ENCODE measurements at places on chromosomes 6 and 20.

DNA sequence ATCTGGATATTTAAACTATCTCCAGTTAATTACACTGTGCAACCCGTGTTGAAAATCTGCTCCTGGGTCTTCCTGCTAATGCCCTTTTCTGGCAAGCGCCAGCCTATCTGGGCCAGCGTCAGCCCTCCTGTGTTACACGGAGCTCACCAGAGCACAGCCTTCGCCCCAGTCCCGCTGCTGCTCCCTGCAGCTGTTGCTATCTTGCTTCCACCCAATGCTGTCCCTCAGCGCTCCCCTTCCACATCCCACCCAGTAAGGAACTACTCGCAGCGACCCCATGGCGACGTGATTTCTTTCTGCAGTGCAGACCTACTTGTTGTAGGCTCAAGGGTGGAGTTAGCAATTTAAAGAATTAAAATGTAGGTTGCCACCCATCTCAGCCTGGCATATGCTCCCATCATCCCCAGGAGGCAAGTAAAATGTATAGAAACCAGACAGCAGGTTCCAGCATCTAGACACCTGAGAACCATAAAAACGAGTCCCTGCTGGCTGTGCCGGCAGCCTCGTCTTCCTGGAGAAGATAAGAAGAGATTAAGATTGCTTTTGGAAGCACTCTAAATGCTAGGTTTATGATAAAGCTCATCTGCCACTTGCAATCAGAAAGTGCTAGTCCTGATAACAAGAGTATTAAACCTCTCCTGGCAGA lies 254.3 kb upstream of the FOXQ1 start:
- DNase-seq: no peak

- DNase-seq: no peak
Measured at GRCh38 chr6:28807682-28808280, 116.0 kb downstream of the TRIM27 start.

- no peak for DNase-seq
Measured at GRCh38 chr6:162825597-162825996, 97.8 kb downstream of the PACRG start.

- DNase-seq: no peak
Measured at GRCh38 chr6:97052896-97053295, 128.4 kb downstream of the KLHL32 start.

- no peak for DNase-seq
Measured at GRCh38 chr20:39691151-39691862, 729.2 kb downstream of the DHX35 start.

- DNase-seq: peak; percentile 81
Measured at GRCh38 chr6:92110403-92110802, 1309.0 kb downstream of the EPHA7 start.

- DNase-seq: no peak
Measured at GRCh38 chr6:45552536-45552935, 174.8 kb upstream of the SUPT3H start.

DNA sequence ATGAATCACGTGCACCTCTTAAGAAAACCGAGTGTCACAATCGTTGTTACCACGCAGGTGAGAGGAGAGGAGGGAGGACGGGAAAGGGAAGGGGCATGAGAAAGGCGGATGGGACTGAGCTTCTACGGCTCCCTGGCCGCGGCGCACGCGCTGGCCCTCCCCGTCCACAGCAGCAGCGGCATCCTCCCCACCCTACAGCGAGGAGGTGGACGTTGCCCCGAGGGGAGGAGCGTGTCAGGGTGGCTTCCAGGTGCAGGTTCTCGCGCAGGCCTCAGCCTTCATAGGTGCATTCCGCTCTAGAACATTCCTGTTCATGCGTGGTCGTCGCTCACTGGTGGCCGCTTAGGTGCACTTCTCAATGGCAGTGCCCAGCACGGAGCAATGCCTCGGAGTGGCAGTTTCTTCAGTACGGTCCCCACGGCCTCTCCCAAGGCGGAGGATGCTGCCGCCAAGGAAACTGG lies 29.7 kb upstream of the AFDN start:
- no peak for DNase-seq

- no peak for DNase-seq
Measured at GRCh38 chr6:141867767-141868166, 265.0 kb upstream of the GJE1 start.

GRCh38 chr6:36187446-36187845 lies 9.1 kb upstream of the BRPF3 start:
- no peak for DNase-seq

DNA sequence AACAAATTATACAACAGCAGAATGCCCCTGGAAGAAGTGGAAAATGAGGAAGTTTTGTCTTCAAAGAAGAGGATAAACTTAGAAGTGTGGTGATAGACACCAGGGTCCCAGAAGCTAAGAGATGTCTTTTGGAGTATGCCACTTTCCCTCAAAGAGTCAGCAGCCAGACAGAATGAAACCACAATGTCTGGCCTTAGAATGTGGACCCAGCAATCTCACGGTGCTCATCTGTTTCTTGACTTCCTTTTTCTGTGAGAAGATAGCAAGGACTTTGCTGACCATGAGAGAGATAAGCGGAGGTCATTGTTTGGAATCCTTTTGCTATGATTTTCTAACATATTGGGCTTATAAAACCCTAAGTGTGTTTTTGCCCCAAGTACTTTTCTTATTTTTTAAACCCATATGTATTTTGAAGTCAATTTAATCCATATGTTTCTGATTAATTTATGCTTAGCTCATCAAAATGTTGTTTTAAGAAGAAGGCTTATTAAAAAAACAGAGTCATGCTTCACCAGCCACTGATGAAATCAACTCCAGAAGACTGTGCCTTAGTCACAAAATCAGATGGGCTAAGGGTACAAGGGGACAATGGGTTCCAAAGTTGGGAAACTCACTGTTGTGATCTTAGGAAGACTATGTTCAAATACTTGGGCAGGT lies 451.2 kb upstream of the JAG1 start:
- no peak for DNase-seq

GRCh38 chr20:5670874-5671273 lies 79.3 kb upstream of the SHLD1 start:
- DNase-seq: no peak
